Upper lobe of right lung (tissue), 1 donor: ENCODE measurements at places on chromosomes 13 and 19. TPM values are rescaled to one million over a fixed set of nuclear protein-coding genes. Genes with fewer than 3 reads are reported as not detected.

GRCh38 chr19:49555600-49556411 lies 24.6 kb downstream of the NOSIP start:
- H3K27me3 ChIP-seq = no peaks in the 10 kb centered on the region
- peaks cover 45% of the 10 kb centered on the region for H3K36me3 ChIP-seq
- peaks cover 25% of the 10 kb centered on the region for H3K4me1 ChIP-seq
- no peak overlapping the region for H3K4me3 ChIP-seq
- DNase-seq = peak; percentile 90

DNA sequence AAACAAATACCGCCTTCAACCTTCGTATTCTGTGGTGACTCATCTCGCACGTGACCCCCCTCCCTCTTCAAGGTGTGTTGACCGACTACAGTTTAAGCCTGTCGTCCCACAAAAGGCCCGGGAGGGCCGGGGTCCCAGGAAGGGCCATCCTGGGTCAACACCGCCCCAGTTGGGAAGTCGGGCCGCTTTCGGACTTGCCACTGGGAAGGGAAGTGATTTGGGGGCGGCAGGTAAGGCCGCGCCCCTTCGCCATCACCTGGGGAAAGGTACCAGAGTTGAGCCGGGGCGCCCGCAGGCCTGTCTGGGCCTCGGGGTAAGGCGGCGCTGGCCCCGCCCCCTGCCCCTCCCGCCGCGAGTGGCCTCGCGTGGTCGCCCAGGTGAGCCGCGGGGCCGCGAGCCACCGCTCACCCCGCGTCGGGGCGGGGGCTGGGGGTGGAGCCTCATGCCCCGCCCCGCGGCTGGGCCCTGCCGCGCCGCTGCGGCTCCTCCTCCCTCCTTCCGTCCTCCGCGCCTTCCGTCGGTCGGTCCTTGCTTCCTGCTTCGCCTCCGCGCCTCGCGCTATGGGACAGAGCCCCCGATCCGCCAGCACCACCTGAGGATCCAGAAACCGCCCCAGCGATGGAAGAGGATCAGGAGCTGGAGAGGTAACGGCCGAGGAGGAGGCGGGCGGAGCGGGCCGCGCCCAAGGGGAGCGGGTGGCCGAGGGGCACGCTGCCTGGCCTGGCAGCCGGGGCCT lies at the start of gene POLR1D:
Gene POLR1D (plus strand): TSS at position 527 of the 736 bp plus-strand sequence. CDS start 92 bp downstream, at position 619.
- H3K27me3 ChIP-seq = no peaks in the 10 kb centered on the region
- peak within 1 kb of the TSS; percentile 94 for H3K27ac ChIP-seq
- H3K4me1 ChIP-seq = peaks cover 36% of the 10 kb centered on the region

GRCh38 chr13:40148101-40148500 lies 492.6 kb downstream of the COG6 start:
- no peaks in the 10 kb centered on the region for H3K27me3 ChIP-seq
- no peak for DNase-seq
- peaks cover 18% of the 10 kb centered on the region for H3K4me1 ChIP-seq
- H3K27ac ChIP-seq = no peak overlapping the region
- no peak overlapping the region for H3K4me3 ChIP-seq

GRCh38 chr13:62294244-62294643 lies 878.6 kb upstream of the PCDH20 start:
- DNase-seq = no peak
- no peak overlapping the region for H3K4me3 ChIP-seq
- no peaks in the 10 kb centered on the region for H3K36me3 ChIP-seq
- H3K27me3 ChIP-seq = no peaks in the 10 kb centered on the region

- H3K27me3 ChIP-seq = no peaks in the 10 kb centered on the region
- no peak for DNase-seq
- no peaks in the 10 kb centered on the region for H3K36me3 ChIP-seq
- no peaks in the 10 kb centered on the region for H3K4me1 ChIP-seq
- H3K27ac ChIP-seq = no peak overlapping the region
Observed at GRCh38 chr13:98103942-98104880, 38.7 kb upstream of the FARP1 start.

- no peaks in the 10 kb centered on the region for H3K27me3 ChIP-seq
- no peak overlapping the region for H3K4me3 ChIP-seq
- no peaks in the 10 kb centered on the region for H3K4me1 ChIP-seq
Observed at GRCh38 chr13:94056362-94056990, 423.0 kb downstream of the DCT start.

DNA sequence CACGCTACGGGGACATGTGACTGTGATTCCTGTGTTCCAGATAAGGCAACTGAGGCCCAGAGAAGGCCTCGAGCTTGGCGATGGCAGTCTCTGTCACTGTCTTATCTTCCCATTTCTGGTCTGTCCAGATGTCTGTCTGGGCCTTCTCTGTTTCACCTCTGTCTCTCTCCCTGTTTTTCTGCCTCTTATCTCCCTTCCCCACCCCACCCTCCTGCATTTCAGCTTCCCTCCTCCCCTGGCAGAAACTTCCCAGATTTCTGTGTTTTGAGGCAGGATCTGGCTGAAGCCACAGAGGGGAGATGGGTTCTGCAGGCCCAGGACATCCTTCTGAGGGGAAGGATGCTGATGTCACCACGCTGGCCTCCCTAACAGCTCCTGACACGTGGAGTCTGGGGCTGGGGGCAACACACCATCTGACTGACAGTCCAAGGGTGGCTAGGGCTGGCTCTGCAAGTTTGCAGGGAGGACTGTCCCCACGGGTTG lies 14.4 kb downstream of the PAK4 start:
- H3K27me3 ChIP-seq = no peaks in the 10 kb centered on the region
- H3K27ac ChIP-seq = no peak overlapping the region
- H3K4me3 ChIP-seq = no peak overlapping the region
- peaks cover 36% of the 10 kb centered on the region for H3K4me1 ChIP-seq
- no peaks in the 10 kb centered on the region for H3K36me3 ChIP-seq

DNA sequence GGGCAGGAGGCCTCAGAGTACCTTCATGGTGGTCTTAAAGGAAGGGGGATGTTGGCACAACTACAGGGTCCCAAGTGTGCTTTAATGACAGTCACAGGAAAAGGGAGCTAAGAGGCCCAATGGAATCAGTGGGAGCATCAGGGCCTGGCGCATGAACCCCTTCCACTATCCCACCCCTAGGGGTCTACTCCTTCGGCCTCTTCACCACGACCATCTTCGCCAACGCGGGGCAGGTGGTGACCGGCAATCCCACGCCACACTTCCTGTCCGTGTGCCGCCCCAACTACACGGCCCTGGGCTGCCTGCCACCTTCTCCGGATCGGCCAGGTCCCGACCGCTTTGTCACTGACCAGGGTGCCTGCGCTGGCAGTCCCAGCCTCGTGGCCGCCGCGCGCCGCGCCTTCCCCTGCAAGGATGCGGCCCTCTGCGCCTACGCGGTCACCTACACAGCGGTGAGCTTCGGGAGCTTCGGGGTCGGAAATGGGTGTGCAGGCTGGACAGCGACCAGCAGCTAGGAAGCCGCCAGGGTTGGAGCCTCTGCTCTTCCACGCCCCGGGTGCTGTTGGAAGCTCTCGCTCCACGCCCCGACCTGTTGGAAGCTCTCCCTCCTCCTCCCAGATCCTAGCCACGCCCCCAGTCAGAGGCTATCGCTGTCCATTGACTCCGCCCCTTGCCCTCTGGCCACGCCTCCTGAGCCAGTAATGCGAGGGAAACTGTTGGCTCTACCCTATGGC lies 6.0 kb downstream of the PLPPR2 start:
- no peak overlapping the region for H3K4me3 ChIP-seq
- H3K27me3 ChIP-seq = no peaks in the 10 kb centered on the region
- peak; percentile 88 for DNase-seq
- H3K36me3 ChIP-seq = peaks cover 16% of the 10 kb centered on the region
- H3K4me1 ChIP-seq = no peaks in the 10 kb centered on the region
- H3K27ac ChIP-seq = no peak overlapping the region

DNA sequence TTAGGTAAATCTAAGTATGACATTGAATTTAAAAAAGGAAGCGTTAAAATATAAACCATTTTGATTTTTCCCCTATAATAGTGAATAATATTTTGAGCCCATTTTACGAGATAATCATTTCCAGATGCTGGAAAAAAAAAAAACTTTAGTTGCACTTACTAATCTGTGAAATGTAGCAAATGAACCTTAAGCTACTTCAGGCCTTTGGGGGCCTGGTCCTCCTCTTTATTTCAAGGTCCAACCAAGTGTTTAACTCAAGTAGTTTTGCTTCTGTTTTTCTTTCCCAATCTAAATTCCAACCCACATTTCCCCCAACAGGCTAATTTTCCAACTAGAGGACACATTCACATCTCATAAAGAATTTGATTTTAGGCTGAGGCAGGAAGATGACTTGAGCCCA lies 101.2 kb downstream of the TNFRSF19 start:
- DNase-seq = no peak
- H3K27me3 ChIP-seq = no peaks in the 10 kb centered on the region
- H3K36me3 ChIP-seq = no peaks in the 10 kb centered on the region
- no peak overlapping the region for H3K4me3 ChIP-seq
- H3K4me1 ChIP-seq = peaks cover 9% of the 10 kb centered on the region
- no peak overlapping the region for H3K27ac ChIP-seq

GRCh38 chr19:58450856-58451357 lies 515 bp upstream of the ZNF324B start:
- H3K4me1 ChIP-seq = peaks cover 11% of the 10 kb centered on the region
- DNase-seq = no peak
- peaks cover 7% of the 10 kb centered on the region for H3K36me3 ChIP-seq
- peak overlapping the region; percentile 91 for H3K4me3 ChIP-seq
- peak overlapping the region; percentile 24 for H3K27ac ChIP-seq

DNA sequence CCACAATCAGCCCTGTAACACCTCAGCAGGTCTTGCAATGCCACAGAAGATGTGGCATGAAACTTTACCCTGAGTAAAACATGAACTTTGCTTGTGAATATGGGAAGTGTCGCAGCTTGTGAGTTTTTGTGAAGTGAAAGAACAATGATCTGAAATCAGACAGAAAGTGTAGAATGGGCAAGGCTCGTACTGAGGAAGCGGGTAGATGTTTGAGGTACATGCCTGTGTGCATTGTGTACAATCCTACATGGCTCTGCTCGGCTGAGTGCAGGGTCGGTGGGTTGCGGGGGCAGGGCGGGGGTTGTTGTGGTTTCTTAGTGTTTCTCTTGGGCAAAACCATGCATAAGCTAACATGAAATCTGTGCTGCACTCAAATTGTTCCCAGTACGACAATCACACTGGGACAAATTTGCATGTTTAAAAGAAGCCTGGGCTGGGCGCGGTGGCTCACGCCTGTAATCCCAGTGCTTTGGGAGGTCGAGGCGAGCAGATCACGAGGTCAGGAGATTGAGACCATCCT lies 1.1 kb downstream of the NLRP13 start:
- no peaks in the 10 kb centered on the region for H3K36me3 ChIP-seq
- H3K27ac ChIP-seq = no peak overlapping the region
- H3K27me3 ChIP-seq = no peaks in the 10 kb centered on the region
- H3K4me3 ChIP-seq = no peak overlapping the region
- no peak for DNase-seq
- no peaks in the 10 kb centered on the region for H3K4me1 ChIP-seq

DNA sequence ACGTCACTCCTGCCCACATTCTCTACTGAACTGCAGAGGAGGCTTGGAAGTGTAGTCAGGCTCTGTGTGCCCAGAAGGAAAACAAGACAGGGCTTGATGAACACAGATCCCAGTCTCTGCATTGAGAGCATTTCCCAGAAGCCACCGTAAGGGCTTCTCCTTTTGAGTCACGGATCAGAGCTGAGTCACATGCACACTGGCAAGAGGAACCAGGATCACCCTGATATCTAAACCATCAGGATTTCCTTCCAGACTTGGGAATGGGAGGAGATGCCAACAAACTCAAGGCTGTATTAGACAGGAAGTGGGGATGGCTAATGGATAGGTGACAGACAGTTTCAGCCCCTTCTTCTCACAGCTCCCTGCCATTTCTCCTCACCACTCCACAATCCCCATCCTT lies 17.7 kb upstream of the FBXO17 start:
- H3K27me3 ChIP-seq = no peaks in the 10 kb centered on the region
- no peak overlapping the region for H3K4me3 ChIP-seq
- H3K27ac ChIP-seq = no peak overlapping the region
- H3K4me1 ChIP-seq = no peaks in the 10 kb centered on the region
- DNase-seq = no peak

DNA sequence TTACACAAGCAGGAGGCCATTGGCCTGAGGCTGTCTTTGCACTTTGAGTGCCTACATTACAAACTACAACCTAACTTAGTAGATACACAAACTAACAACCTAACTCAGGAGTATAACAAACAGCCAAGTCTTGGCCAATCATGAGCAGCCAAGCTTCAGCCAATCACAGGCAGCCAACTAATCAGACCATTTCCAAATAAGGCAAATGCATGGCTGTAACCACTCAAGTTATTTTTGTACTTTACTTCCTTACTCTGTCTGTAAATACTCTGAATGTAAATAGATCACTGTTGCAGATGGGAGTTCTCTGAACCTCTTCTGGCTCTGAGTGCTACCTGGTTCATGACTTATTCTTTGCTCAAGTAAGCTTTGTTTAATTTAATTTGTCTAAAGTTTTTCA lies 748.1 kb upstream of the SGCG start:
- H3K4me3 ChIP-seq = no peak overlapping the region
- no peaks in the 10 kb centered on the region for H3K27me3 ChIP-seq
- no peaks in the 10 kb centered on the region for H3K4me1 ChIP-seq

- no peak overlapping the region for H3K4me3 ChIP-seq
- no peak for DNase-seq
- H3K27me3 ChIP-seq = no peaks in the 10 kb centered on the region
- H3K27ac ChIP-seq = no peak overlapping the region
Observed at GRCh38 chr13:67520886-67521285, 290.8 kb upstream of the PCDH9 start.

GRCh38 chr13:73177916-73178565 lies 119.2 kb downstream of the KLF5 start:
- no peak for DNase-seq
- no peak overlapping the region for H3K4me3 ChIP-seq
- H3K36me3 ChIP-seq = no peaks in the 10 kb centered on the region
- no peaks in the 10 kb centered on the region for H3K4me1 ChIP-seq

DNA sequence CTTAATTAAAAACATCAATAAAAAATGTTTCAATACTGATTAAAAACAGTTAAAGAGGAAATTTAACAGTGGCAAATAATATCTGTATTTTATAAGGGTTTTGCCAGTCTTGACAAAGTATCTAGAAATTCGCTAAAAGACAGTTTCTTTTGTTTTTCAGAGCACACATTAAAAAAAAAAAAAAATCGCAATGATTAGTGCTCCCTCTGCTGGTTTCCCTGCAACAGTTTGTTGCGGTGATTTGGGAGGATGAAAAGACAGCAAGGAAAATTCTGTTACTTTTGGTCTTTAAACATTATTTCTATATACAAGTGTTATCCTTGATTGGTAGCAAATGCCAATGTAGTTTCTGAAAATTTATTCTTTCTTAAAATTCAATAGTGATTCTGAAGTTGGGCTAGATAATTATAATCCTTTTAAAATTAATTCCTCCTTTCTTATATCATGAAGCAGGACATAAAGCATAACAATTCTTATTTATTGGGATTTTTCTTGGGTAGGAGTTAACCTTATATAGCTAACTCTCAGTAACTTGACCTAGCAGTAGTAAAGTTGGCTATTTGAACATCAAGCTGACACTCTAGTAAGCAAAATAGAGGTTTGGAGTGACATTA lies 23.1 kb upstream of the SPRY2 start:
- DNase-seq = no peak
- no peaks in the 10 kb centered on the region for H3K36me3 ChIP-seq

Gene CCL25
- total RNA-seq = not detected

Gene CATSPERD
- not detected for total RNA-seq

Gene THSD8
- 2.8 TPM for total RNA-seq

Gene JOSD2
- total RNA-seq = 34.7 TPM

Gene PRODH2
- not detected for total RNA-seq

Gene UQCRFS1
- 21.7 TPM for total RNA-seq

Gene FAM216B
- not detected for total RNA-seq

Gene SLITRK6
- 0.78 TPM for total RNA-seq

Gene TIMM44
- total RNA-seq = 49.8 TPM

Gene ZNF667
- total RNA-seq = 2.8 TPM

Gene SCGB2B2
- 0.58 TPM for total RNA-seq
